ENCODE measurements at places on chromosomes 2 and 18. TPM values are rescaled to one million over a fixed set of nuclear protein-coding genes. Genes with fewer than 3 reads are reported as not detected.

The SLC5A7 gene
- 0.06 TPM for total RNA-seq

The PTPN4 gene
- total RNA-seq, result 61.8 TPM

The SH3BP4 gene
- total RNA-seq, result 55.0 TPM

The UGT1A8 gene
- not detected for total RNA-seq

The DSG4 gene
- total RNA-seq, result not detected

The ZC3H6 gene
- total RNA-seq, result 10.7 TPM

The TMEM169 gene
- 1.8 TPM for total RNA-seq

The CMPK2 gene
- total RNA-seq, result 2.3 TPM

The SRD5A2 gene
- 0.06 TPM for total RNA-seq

The SLC9A2 gene
- total RNA-seq, result 0.18 TPM

The ODC1 gene
- 129 TPM for total RNA-seq

The STAMBP gene
- total RNA-seq, result 31.9 TPM

The MRPS9 gene
- total RNA-seq, result 43.8 TPM

The CELF4 gene
- 1.6 TPM for total RNA-seq

The ANKAR gene
- total RNA-seq, result 1.4 TPM

The KCNS3 gene
- 10.5 TPM for total RNA-seq

The RUFY4 gene
- not detected for total RNA-seq

The EML4 gene
- 39.5 TPM for total RNA-seq

The PRSS56 gene
- total RNA-seq, result not detected

The AQP12A gene
- not detected for total RNA-seq

The KCNK3 gene
- 2.9 TPM for total RNA-seq

The UGT1A3 gene
- total RNA-seq, result not detected

The SERPINB11 gene
- not detected for total RNA-seq

The WDSUB1 gene
- 13.4 TPM for total RNA-seq

The NCL gene
- total RNA-seq, result 222 TPM

The CLEC4F gene
- total RNA-seq, result not detected

The ADCY3 gene
- 9.9 TPM for total RNA-seq

The CNTNAP5 gene
- total RNA-seq, result 0.03 TPM

The C2orf81 gene
- 7.6 TPM for total RNA-seq

The CPO gene
- 0.11 TPM for total RNA-seq

The FEV gene
- not detected for total RNA-seq

The COL5A2 gene
- total RNA-seq, result 51.1 TPM

The SERPINB13 gene
- total RNA-seq, result not detected

Data from cardiac muscle cell (in vitro differentiated cells and primary cell).